ENCODE measurements at places on chromosomes 2 and 18.

DNA sequence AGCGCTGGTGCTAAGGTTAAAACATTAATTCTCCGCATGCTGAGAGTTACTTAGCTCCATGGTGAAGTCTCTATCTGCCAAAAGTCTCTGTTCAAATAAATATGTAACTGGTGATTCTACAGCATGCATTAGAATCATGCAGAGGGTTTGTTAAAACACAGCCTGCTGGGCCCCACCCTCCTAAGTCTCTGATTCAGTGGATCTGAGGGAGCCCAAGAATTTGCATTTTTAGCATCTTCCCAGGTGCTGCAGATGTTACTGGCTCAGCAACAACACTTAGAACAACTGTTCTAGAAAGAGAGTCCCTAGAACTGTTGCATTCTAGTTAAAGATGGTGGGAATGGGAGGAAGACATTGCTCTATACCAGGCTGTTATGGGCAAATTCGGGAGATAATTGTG lies 73.4 kb downstream of the DPP10 start:
- DNase-seq: no peak

DNA sequence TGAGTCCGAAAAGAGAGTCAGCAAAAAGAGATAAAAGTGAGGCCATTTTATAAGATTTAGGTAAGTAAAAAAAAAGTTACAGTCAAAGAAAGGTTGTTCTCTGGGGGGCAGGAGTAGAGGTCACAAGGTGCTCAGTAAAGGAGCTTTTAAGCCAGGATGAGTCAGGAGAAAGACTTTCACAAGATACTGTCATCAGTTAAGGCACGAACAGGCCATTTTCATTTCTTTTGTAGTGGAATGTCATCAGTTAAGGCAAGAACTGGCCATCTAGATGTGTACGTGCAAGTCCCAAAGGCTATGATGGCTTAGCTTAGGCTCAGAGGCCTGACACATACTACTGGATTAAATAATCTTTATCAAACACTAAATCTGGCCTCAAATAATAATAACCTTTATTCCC lies 1207.3 kb upstream of the FAM98A start:
- no peak for DNase-seq

DNA sequence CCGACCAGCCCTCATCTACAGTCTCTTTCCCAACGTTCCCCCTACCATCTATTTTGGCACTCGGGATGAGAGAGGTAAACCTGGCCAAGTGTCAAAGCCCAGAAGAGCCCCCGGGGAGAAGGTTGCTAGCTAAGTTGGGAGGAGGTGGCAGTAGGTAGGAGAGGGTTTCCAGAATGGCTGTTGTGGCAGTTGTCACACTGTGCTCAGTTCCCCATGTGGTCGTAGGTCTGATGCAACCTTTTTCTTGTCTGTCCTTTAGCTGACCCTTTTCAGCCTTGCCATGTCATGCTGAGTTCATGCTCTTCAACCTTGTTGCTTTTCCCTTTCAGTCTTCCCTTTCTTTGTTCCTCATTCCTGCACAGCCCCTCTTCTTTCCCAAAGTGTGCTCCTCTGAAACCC lies 34.5 kb downstream of the TTLL4 start:
- DNase-seq: no peak

DNA sequence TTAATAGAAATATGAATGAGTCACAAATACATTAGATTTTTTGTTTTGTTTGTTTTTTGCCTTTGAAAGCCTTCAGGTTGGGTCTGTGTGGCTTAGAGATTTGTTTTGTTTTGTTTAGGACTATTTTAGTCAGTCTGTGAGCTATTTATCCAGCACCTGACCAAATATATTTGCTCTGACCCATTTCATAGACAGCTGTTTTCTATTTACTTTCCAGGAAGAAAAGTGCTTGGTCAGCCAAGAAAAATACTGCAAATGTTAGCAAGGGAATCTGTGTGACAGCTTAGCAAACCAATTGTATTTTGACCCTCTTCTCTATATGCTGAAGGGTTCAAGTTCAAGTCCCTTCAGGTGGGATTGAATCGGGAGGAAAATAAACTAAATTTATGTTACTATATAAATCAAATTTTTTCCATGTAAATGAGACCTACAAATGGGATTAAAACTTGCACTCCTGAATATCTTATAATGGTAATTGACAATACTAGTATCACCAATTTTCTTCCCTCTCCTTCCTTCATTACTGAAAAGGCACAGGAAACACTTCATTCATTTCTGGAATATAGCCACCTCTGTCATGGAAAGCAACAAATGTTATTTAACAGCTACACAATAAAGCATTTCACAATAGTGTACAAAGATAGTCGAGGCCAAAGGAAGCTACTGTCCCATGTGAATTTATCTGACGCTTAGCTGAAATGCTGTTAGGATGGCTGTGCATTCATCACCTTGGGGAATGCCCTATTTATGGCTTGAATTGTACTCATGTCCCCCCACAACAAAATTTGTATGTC lies 23.1 kb upstream of the KLF7 start:
- no peak for DNase-seq

DNA sequence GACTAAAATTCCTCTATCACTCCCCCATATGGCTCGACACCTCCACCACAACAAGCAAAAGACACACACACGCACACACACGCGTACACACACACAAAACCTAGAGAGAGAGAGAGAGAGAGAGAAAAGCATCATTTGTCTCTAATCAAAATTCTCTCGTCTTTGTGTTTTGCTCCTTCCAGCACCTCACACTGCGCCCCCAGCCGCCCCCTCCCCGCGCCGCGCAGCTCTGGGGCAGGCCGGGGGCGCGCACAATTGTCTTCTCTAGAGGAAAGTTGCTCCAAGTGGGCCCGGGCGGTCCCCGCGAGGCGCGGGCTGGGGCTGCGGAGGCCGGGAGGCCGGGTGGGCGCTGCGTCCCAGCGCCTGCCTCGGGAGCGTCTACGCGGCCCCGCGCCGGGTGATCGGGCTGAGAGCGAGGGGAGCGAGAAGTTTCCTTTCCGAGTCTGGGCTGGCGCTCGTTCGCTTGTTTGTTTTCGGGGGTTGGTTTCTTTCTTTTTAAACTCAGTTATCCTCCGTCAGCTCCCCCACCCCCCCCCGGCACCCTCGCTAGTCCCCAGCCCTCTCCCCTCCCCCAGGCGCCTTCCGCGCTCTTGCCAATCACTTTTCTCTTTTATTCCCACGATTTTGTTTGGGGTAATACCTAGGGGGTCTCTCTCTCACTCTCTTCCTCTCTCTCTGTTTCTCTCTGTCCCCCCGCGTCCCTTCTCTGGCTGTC lies 4.1 kb downstream of the ZEB2 start:
- DNase-seq: no peak

- no peak for DNase-seq
Measured at GRCh38 chr2:25602333-25602723, 71.0 kb downstream of the DTNB start.

DNA sequence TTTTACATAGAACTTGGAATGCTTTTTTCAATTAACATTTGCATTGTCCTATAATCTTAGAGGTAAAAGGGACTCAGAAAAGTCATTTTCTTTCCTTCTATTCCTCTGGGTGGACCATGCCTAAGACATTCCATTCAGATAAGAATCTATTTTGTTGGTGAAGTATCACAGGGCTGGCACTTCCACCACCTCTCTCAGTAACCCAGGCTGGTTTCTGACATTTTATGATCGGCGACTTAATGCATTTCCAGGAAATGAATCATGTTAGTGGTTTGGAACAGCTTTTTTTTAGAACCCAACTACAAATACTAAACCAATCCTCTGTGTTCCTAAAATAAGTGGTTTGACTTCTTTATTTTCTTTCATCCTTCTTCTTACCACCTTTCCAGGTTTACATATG lies 27.0 kb downstream of the GAD1 start:
- DNase-seq: peak; percentile 6

DNA sequence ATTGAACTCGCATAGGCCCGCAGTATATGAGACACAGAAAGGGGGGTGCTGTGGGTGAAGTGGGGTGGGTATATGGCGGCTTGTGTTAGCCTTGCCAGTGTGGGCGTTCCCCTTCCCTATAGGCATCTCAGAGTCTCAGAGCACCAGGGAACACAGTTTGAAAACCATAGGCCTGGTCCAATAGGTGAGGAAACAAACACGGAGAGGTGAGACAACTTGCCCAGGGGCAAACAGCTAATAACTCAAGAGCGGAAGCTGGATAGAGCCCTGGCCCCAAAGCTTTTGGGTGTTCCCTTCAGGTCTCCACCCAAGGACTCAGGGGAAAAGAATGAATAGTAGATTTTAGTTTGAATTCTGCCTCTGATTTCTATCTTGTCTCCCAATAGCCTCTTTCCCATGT lies 7.9 kb downstream of the LIPG start:
- DNase-seq: no peak

DNA sequence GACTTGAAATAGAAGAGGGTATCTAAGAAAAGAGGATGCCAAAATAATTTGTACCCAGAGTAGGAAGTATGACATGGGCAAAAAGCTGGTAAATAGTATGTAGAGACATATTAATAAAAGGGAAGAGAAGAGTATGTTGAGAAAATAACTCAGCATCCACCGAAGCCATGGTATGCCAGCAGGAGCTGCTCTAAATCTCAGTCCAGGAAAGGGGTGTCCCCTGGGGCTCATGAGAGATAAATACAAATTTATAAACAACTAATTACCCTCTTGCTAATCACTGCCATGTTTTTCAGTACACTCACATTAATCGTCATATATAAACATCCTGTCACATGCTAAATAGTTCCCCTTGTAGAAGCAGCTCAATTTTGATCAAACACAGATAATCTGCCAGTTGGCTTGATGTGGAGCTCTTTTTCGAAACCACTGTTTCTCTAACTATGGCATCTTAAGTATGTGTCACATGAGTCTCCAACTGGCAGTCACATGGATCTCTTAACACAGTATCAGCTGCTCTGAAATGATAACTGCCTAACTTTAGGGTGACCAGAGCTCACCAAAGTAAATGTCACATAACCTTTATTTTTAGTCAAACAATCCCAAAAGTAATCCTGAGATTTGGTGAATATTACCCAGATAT lies 31.9 kb downstream of the EXOC6B start:
- DNase-seq: no peak

GRCh38 chr2:240655931-240656886 lies 26.5 kb downstream of the AQP12B start:
- no peak for DNase-seq

DNA sequence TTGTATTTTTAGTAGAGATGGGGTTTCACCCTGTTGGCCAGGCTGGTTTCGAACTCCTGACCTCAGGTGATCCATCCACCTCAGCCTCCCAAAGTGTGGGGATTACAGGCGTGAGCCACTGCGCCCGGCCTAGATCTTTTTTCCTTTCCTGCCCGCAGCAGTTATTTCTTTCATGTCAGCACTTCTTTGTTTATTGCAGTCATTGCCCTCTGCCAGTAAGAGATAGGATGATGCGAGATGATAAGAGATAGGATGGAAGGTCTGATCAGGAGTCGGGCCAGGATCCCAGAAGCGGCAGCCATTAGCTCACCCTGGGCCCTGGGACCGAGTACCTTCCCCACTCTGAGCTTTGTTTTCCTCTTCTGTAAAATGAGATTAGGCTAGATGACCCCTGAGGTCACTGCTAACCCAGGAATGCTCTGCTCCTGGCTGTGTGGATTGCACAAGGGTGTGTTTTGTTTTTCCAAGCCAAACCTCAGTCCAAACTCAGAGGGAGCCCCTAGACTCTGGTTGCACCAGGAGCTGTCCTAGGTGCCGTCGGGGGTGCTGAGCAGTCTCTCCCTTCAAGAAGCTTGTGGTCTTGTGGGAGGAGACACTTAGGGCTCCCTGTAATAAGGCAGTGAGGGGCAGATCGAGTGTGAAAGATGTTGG lies 63.3 kb downstream of the LPIN1 start:
- no peak for DNase-seq

DNA sequence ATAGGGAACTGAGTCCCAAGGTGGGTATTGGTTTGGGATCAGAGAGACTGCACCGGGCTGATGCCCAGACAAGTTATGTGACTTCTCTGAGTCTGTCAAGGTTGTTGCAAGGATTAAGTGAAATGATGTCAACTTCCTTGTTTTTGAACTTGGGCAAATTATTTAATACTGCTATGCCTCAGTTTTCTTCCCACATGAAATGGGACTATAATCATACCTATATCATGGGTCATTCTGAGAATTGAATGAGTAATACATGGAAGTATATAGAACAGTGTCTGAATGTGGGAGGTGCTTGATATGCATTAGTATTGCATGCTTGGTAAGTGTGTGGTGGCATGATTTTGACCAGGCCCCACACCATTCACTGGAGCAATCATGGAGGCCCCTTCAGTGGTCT lies 99.0 kb downstream of the PRKCE start:
- DNase-seq: no peak

- no peak for DNase-seq
Measured at GRCh38 chr2:47063538-47063930, 91.6 kb downstream of the STPG4 start.

DNA sequence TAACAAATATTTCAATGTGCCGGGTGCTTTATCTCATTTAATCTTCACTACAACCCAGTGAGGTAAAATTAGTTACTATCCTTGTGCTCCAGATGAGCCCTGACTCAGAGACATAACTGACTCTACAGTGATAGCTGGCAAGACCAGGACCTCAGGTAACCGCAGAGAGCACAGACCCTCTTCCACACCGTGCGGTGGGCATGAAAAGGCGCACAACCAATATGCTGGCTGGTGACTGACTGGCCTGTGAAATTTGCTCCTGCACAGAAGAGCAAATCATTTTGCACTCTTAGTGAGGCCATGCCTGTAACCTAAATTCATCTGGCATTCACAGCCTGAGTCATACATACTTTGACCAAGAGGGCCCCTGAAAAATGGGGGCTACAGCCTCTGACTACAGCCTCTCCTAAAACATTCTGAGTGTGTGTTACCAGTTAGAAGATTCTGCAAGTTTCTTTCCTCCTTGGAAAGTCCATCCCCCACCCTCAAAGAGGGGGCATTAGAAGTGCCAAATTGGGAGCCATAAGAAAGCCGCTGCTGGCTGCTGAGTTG lies 22.4 kb upstream of the MSGN1 start:
- no peak for DNase-seq

DNA sequence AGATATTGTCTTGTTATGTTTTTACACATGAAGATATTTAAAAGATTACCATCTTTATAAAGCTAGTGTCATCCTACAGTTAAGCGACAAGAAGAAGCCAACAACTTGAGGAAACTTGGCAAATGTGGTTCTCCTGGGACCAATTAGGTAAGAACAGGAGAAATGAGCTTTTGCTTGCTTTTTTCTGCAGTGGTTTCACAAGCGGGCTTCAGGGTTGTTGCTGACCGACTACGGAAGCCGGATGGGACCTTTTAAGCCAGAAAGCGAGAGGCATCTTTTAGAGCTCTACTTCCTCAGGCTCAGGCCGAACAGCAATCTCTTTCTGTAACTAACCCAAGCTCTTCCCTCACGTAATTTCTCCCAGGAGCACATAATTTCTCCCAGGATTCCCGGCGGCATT lies 256.5 kb downstream of the CNTNAP5 start:
- no peak for DNase-seq

GRCh38 chr2:2683606-2684224 lies 352.6 kb upstream of the MYT1L start:
- DNase-seq: no peak

All from fibroblast of skin of left biceps (primary cell).